ENCODE measurements at places on chromosomes 12 and 14.

DNA sequence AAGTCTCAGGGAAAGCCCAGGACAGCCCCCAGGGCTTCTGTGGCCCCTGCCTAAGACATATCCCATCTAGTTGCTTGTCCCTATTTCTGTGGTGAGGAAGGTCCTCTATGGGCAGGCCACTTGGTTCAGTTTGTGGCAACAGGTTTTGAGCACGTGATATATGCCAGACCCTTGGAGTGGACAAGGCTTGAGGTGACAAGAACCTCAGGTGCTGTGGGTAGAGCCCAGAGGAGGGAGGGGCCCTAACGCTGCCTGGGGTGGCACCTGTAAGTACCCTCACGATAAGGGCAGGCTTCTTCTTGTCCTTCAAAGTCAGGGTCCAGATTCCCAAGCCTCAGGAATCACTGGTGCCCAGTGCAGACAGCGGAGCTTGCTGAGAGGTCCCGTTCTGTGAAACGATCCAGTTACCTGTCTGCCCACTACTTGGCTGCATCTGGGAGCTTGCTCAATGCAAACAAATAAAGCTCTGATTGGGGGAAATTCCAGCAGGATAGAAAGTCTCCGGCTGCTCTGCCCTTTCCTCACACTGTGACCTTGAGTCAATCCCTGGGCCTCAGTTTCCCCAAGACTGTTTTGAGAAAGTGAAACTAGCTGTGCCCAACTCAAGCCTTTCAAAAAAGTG is 47.7 kb upstream of the FAM181A start:
- DNase-seq = no peak

- no peak for DNase-seq
These were observed 20.1 kb upstream of the KRT86 start for GRCh38 chr12:52254180-52254964.

- DNase-seq = no peak
These were observed 111.3 kb downstream of the DENND5B start for GRCh38 chr12:31479516-31480210.

DNA sequence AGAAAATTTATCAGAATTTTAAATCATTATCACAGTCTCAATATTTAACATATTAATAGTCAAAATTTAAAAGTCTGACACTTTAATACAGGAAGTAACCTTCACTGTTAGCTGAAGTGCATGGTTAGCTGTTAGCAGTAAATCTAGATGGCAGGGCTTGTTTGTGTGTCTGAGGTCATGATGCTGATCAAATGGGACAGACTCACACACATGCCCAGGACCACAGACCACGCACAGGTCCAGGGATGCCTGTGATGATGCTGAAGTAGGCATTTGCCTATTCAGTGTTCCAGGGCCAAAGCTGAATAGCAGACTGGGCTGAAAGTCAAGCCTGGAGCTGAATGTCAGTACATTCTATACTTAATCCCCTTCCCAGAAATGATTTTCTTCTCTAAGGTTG is 20.5 kb downstream of the FNTB start:
- no peak for DNase-seq

DNA sequence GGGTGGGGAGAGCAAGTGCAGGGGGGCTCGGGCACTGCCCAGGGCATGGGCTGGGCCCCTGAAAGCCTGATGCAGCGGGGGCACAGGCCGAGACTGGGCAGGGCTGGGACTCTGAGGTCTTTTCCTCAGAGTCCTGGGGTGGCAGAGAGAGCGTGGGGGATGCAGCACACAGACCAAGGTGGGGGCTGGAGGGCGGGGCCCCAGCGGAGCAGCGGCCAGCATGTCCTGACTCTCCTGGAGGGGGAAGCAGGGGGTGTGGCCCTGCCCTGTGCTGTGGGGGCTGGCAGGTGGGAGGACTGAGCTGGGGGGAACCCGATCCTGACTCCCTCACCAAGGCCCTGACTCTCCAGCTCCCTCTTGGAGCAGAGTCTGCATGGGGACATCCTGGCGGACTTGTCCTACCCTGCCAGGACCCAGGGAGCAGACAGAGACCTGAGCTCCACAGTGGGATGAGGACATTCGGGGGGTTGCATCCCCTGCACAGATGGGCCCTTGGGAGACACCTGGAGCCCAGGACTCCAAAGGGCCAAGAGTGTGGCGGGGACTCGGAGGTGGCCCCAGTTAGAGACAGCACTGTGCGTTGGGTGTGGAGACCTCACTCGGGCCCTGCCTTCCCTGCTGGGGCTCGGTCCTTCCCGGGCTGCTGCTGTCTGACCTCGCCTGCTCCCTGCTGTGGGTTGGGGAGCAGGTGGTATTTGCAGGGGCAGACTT is 326.1 kb downstream of the TMEM121 start:
- DNase-seq = peak; percentile 57

DNA sequence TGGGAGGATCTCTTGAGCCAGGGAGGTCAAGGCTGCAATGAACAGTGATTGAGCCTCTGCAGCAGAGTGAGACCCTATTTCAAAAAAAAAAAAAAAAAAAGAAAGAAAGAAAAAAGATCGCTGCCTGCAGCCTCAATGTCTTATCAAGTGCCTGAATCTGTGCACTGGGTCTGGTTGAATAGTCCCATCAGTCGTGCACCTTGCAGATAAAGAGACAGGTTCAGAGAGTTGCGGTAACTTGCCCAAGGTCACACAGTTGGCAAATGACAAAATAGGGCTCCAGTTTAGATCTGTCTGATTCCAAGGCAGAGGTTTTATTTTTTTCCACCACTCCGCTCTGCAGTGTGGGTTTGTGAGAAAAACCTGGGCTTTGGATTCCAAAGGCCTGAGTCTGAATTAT is 649 bp upstream of the PLA2G1B start:
- no peak for DNase-seq

- no peak for DNase-seq
These were observed 39.8 kb upstream of the NPAS3 start for GRCh38 chr14:32898876-32899275.

DNA sequence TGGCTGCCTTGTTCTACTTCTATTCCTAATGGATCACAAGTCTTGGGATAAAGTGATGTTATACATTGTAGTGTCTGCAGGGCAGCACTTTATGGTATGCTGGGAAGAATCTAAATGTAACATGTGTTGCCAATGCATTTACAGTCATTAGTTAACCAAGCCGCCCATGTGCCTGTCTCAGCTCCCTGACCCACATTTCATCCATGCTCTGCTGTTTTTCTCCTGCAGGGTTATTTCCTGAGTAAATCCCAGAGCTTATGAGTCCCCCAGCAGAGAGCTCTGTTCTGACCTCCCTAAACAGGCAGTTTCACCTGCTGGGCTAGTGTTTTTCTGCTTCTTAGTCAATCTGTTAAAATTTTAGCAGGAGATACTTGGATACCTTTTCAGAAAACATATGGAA is 4.4 kb upstream of the TMTC2 start:
- DNase-seq = no peak

- no peak for DNase-seq
These were observed 881 bp upstream of the PUS1 start for GRCh38 chr12:131928080-131928710.
